ENCODE measurements at places on chromosomes 13 and 19.

- DNase-seq = no peak
Measured at GRCh38 chr13:100875392-100876043, 200.9 kb upstream of the TMTC4 start.

GRCh38 chr13:53499576-53500133 lies 471.0 kb downstream of the OLFM4 start:
- no peak for DNase-seq

DNA sequence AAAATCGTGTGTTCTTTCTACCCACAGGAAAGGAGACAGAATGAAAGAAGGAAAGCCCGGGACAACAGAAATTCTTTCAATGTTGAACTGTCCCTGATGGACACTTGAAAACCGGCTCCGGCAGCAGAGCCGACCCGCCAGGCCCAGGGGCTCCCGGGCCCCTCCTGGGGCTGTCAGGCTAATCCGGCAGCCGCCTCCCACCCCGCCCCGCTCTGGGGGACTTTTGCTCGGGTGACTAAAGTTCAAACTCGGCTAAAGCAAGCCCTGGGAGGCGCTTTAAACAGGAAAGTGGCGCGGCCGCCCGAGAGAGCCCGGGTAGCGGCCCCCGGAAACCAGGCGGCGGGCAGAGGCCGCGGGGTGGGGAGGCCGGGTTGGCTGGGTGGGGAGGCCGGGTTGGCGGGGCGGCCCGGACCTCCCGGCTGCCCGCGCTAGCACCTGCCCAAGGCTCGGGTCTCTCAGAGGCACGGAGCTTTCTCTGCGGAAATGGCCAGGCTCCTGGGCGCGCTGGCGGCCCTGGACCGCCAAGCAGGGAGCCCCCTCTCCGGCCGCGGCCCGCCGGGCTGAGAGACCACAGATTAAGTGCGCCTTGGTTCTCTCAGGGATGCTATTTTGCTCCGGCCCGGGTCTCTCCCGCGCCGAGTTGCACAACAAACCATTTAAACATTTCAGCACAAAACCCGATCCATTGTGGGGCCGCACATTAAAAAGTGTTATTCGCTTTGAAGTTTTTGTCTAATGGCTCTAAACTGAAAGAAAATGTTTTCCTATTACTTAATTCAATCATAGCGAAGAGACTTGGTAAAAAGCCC lies 2.6 kb upstream of the GSX1 start:
- DNase-seq = peak; percentile 42

DNA sequence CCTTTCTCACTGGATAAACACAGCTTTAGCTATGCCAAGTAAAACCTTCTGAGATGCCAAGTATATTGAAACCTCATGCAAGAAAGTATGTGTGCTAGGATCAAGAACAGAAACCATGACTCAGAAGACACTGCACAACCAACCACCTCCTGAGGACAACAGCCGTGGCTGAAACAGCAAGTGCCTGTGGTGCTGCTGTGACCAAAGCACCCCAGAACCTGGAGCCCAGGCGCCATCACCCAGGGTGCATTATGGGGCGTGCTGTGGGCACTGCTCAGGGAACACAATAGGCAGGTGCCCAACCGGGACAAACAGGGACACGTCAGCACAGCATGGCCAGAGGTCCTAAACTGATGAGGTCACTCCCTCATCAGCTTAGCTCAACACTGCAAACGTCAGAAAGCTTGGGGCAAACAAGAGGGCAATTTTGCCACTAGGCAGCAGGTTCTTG lies 101.3 kb upstream of the SLC15A1 start:
- DNase-seq = no peak

- no peak for DNase-seq
Measured at GRCh38 chr19:10344780-10345179, 5.4 kb upstream of the ICAM3 start.

All from nephron progenitor cell (in vitro differentiated cells).